ENCODE measurements at places on chromosomes 1 and 21.
A peak's percentile ranks its signal among the peaks of the same experiment; 100 is the strongest.

DNA sequence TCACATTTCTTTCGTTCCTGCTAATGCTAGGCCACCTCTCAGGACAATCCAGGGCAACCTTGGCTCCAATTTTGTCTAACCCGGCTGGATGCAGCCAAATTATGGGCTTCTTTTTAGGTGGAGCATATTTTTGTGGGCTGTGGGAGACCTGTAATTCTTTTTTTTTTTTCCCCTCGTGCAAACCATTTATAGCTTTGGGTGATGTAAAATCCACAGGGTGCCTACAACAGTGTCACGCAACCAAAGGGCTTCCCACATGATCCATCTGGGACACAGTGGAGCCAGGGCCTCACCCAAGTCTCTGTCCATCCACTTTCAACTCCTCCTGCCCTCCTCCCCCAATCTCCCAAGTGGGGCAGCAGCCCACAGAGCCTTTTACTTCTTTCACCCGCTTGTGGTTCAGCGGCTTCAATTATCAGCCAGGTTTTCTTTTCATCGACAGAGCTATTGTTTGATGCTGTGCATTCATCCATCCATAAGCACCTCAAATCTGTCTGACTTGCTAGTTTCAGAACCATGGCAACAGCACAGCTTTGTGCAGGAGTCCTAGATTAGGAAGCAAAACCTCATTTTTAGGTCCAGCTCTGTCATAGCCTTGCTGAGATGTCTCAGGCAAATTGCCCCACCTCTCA lies 10.0 kb upstream of the OVAAL start:
- DNase-seq: no peak

GRCh38 chr21:34227386-34227852 lies 136.4 kb upstream of the KCNE2 start:
- DNase-seq: no peak

DNA sequence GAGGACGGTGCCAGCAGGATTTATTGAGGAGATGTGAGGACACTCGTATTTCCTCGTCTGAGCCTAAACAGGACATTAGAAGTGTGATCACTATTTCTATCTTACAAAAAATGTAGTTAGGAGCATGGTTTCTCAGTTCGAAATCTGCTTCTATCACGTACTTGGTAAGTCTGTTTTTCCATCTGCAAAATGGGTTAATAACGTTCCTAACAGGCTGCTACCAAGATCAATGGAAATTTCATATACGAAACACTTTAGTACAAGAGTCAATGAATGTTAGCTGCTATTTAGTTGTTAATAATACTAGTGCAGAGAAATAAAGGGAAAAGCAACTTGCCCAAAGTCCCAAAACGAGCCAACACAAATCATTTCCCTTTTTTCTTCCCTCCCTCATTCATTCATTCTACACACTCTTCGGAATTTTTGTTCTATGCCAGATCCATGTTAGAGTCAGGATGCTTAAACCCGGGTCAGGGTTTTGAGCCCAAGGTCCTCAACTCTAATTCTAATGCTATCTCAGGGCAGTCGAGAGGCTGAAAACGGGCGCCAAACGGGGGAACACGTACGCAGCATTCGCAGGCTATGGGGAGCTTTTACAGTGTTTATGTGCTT lies 608 bp downstream of the SNRNP40 start:
- DNase-seq: no peak

DNA sequence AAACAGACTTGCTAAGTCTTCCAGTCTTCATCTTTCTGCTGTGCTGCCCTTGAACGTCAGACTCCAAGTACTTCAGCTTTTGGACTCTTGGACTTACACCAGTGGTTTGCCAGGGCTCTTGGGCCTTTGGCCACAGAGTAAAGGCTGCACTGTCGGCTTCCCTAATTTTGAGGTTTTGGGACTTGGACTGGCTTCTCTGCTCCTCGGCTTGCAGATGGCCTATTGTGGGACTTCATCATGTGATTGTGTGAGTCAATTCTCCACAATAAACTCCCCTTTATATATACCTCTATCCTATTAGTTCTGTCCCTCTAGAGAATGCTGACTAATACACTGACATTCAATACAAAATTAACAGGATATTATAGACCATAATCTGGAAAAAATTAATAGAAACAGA lies 628.1 kb downstream of the PLPP3 start:
- no peak for DNase-seq

DNA sequence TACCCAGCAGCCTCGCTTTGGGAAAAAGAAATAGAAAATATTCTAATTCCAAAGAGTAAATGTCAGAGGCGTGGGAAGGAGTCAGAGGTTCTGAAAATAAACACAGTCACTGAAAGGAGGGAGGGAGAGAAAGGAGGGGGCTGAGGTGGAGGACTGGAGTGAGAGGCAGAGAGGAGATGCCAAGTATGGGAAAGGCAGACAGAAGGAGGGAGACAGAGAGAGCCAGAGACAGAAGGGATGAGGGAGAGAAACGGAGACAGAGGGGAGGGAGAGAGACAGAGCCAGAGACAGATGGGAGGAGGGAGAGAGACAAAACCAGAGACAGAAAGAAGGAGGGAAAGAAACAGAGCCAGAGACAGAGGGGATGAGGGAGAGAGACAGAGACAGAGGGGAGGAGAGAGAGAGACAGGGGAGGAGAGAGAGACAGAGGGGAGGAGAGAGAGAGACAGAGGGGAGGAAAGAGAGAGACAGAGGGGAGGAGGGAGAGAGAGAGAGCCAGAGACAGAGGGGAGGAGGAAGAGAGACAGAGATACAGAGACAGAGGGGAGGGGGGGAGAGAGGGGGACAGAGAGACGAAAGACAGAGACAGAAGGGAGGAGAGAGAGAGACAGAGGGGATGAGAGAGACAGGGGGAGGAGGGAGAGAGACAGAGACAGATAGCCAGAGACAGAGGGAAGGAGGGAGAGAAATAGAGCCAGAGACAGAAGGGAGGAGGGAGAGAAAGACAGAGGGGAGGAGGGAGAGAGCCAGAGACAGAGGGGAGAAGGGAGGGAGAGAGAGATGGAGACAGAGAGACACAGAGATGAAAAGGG lies 525.5 kb downstream of the MATN1 start:
- DNase-seq: no peak

DNA sequence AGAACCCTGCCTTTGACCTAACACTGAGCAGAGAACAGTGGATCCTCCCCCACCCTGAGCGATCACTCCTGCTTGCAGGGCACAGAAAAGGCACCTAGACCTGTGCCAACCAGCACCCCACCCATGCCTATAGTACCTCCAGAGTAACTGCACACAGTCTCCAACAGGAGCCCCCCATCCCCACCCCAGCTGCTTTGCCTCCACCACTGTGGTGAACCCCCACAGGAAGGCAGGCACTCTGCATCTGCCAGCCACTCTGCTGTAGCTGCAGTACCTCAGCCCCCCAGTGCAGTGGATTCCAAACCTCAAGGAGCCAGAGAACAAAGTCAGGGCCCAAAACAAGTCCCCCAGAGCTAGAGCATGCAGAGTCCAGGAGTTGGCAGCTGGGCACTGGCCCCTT lies 10.7 kb downstream of the SPATC1L start:
- DNase-seq: no peak

GRCh38 chr1:234958706-234959657 lies 169.7 kb downstream of the TOMM20 start:
- peak; percentile 5 for DNase-seq

GRCh38 chr1:193971595-193971994 lies 785.2 kb upstream of the B3GALT2 start:
- DNase-seq: no peak

DNA sequence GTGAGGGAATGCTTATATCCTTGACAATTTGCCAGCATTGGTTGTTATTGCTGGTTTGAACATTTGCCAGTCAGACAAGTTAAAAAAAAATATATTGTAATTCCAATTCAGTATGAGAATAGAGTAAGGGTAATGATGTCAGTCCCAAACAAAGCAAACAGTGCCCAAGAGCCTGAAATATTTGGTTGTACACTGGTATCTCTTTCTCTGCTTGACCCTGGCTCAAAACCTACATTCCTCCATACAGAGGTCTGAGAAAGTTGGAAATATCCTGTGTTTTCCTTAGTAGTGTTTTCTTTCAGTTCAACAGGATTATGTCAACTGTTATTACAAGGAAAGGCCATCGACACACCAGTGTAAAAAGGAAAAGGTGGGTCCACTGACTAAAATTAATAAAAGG lies 145.6 kb downstream of the MRPL39 start:
- DNase-seq: no peak

DNA sequence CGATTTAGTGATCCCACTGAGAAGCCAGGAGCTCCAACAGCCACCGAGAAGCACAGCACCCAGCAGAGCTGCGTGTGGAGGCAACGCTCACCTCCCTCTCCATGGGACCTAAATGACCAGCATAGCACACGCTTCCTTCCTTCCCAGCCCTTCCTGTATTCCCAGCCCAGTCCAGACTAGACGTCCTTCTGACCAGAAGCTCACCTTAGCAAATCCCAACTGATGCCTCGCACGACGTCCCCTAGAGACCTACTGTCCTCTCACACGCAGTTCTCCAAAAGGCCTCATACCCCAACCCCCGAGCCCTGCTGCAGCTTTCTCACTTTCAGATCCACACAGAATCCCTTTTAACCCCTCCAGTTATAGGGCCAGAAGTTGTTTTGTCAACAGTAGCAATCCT lies 132.4 kb downstream of the SLC45A1 start:
- DNase-seq: no peak

DNA sequence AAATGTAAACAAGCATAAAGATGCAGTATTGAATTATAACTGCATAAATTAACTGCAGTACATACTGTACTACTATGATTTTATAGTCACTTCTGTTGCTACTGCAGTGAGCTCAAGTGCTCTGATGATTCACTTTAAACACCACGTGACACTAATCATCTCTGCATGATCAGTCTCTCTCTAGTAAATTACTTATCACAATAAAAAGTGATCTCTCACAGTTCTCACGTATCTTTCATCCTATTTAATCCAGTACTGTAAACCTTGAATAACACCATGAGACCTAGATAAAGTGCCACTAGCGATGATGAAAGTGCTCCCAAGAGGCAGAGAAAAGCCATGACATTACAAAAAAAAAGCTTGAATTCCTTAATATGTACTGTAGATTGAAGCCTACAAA lies 1242.0 kb downstream of the AMY1C start:
- no peak for DNase-seq

DNA sequence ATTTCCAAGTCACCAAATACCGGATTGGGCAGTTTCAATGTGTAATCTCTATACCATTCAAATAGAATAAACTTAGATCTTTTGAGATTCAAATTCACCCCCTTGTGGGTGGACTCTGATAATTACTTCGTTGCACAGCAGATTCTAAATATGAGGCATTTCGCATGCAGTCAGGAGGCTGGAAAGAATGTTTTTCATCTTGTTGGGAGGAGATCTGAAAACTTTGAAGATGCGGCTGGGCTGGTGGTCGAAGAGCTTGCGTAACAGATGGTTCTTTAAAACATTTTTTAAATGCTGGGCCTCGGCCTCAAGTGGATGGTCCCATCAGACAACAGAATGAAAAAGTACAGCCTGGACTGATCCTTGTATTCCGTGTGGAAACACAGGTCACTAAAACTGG lies 10.4 kb downstream of the NR5A2 start:
- no peak for DNase-seq

- DNase-seq: peak; percentile 37
These were observed 55.3 kb upstream of the BOLA1 start for GRCh38 chr1:149844101-149844500.

DNA sequence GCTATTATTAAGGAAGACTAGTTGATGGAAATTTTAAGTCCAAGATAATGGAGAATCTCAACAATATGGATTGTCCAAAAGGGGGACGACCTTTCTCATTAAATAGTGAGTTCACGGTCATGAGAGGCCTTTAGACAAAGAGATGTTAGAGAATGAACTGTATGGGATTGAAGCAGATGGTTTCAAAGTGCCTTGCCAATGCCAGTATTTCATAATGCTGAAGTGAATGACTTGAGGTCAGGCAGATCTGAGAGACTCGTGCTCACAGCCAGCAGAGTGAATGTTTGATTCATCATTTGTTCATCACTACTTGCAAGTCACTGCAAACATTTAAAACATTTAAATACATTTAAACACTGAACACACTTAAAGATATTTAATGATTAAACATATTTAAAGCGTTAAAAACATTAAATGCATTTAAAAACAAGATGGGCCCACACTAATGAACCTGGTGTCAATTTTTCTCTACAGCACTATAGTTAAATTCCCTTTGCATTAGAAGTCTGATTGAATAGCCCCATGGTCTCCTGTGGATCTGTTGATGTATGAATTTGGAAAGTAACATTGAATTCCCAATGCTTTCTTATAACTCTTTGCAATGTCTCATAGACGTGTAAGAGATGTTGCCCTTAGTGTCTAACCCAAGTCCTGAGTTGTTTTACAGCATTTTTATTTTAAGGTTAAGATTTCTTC lies 80.7 kb downstream of the TGFB2 start:
- DNase-seq: no peak

DNA sequence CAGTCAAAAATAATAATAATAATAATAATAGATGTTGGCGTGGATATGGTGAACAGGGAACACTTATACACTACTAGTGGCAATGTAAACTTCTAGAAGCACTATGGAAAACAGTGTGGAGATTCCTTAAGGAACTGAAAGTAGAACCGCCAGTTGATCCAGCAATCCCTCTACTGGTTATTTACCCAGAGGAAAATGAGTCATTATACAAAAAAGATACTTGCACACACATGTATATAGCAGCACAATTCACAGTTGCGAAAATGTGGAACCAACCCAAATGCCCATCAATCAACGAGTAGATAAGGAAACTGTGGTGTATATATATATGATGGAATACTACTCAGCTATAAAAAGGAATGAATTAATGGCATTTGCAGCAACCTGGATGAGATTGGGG lies 176.0 kb downstream of the PLPP3 start:
- DNase-seq: no peak

DNA sequence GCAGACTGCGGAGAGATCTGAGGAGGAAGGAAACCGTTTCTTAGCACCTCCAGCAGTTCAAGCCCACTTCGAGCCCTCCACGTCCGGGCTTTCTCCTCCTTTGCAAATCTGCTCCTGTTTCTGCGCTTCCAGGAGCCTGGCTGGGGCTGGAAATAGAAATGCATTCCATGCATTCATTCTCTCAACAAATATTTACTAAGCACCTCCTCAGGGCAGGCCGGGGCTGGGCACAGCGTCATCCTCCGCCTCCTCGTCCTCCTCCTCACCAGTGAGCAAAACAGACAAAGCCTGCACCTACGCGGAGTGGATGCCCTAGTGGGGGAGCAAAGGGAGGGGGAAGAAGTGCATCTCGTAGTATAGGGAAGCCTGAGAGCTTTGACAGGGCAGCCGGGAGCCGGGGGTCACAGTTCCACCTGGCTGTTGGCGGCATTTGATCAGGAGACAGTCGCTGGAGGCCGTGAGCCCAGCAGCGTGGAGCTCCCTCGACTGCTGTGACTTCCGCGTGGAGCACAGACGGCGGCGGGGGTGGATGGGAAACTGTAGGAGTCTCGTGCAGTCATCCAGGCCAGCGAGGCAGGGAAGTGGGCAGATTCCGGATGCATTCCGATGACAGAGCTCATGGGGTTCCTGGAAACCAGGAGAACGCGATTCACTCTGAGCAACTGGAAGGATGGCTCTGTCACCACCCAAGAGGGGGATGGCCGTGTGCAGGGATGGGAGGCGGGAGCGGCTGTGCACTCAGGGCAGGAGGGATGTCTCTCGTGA lies 93.5 kb downstream of the SIK1 start:
- no peak for DNase-seq

GRCh38 chr1:15090373-15090772 lies 63.2 kb upstream of the TMEM51 start:
- DNase-seq: peak; percentile 55

Data from activated CD4-positive, alpha-beta T cell treated with anti-CD3 and anti-CD28 coated beads for 36 hours (primary cell).